H9 (cell line): ENCODE measurements at places on chromosomes 4 and X. TPM values are rescaled to one million over a fixed set of nuclear protein-coding genes. Genes with fewer than 3 reads are reported as not detected.

ANKRD50 gene
- 27.3 and 30.1 TPM in 2 replicates for total RNA-seq

HSFX1 gene
- total RNA-seq: 0.50 and 0.55 TPM in 2 replicates

GRCh38 chr4:105679186-105679585 lies 29.3 kb downstream of the INTS12 start:
- DNase-seq: no peak

DNA sequence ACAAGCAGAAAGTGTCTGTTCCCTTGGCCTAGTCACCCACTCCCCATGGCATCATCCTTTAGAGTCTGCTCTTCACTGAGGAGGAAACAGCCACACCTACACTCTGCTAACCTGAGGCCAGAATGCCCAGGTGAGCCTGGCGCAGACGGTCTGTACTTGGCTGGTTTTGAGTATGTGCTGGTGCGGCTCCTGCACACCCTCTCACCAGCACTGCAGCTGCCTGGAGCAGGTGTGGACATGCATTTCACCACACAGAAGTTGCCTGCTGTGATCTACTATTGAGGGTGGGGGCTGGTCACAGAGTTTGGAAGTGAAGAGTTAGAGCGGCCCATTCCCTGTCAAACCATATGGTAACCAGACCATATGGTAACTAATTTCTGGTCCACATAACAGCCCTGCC lies 39.5 kb downstream of the KANTR start:
- DNase-seq: no peak

DNA sequence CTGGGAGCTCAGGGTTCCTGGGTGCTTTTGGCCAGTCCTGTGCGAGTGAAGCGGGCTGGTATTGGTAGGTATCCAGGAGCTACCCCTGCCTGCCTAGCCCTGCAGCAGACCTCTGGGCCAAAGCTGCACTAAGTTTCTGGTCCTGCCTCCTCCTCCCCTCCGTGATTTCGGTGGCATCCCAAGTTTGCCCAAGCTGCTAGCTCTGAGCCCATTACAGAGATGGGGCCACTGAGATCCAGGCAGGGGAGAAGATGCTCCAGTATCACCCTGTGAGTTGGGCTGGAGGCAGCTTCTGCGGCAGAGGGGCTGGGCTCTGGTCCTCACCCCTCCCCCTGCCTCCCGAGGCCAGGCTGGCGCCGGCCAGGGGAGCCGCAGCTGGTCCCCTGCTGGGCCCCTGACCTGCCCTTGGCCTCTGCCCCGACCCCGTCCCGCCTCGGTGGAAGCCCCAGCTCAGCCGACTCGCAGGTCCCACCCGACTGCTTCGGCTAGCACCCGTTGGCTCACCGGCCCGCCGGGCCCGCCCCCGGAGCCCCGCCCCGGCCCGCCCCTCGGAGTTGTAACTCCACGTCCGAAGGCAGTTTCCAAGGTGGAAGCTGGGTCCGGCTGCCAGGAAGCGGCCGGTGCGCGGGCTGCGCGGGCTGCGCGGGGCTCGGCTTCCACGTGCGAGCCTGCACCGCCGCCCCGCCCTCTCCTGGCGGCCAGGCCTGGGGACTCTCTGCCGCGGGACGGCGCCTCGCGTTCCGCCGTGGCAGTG lies at the start of gene DUSP9:
DUSP9 (plus strand) TSS at position 584 of the 754 bp plus-strand sequence. CDS start 751 bp downstream, outside the sequence.
- peak; percentile 80 for DNase-seq

DNA sequence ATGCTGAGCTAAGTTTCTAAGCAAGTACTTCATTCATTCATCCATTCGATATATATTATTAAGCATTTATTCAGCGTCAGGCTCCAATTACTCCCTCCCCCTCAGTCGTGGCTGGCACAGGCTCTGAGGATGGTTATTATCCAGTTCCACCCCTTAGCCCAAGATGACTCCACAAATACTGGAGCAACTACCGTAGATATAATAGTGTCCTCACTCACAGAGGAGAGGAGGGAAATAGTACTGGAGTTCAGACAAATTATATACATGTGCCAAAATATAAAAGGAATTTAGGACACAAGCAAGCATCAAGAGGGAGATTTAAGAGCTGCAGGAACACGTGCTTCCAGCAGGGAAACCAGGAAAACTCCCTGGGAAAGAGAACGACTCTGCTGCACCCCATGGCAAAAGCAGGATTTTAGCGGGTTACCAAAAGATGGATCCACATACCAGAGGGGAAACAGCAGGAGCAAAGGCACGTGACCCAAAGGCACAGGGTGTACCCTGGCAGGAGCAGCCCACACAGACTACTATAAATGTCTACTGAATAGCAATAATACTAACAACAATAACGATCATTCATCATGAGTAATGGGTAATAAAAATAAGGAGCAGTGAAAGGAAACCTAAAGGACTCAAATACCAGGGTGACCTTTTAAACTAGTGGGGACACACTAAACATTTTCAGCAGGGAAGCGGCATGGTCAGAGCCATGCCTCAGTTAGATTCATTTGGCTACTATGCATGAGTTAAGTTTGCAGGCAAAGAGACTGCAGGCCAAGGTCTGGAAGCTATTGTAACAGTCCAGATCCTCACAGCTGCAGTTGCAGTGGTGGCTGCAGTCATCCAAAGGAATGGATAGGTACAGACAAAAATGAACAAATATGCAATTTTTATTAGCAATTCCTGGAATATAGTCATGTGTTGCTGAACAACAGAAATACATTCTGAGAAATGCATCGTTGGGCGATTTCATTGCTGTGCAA lies 153.7 kb downstream of the APBB2 start:
- DNase-seq: no peak

GRCh38 chr4:150098214-150098613 lies 20.0 kb downstream of the DCLK2 start:
- DNase-seq: no peak

IRS4 gene
- 8.2 and 8.9 TPM in 2 replicates for total RNA-seq

DNA sequence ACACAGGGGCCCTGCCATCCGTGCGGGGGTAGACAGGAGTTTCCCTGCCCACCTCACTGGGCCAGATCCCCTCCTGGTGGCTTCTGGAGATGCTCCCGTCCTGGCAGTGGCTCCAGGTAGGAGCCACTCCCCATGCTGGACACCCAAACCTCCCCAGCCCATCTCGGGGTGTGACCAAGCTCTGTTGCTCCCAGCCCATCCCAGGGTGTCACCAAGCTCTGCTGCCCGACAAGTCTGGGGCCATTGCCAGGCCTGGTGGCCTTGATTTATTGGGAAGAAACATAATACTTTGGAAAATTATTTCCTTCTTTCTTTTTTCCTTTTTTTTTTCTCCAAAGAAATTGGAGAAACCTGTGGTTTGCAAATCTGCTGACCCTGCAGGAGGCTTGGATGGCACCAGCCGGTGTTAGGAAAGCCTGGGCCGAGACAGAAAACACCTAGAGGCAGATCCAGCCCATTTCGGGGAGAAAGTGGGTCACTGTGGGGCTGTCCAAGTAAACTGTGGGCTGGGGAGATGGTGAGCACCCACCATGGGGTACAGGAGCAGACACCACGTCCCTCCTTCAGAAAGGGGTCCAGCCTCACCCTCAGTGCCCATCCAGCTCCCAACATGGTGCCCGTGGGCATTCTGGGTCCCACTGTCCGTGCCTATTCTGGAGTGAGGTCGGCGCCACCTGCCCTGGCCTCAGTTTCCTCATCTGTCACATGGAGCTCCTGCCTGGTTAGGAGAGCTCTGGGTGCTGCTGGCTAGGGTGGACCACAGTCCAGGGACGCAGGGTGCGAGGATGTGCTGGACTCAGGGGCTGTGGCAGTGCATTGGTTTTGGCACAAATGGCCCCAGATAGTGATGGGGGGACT lies 59.4 kb upstream of the ADRA2C start:
- no peak for DNase-seq

- DNase-seq: no peak
These were observed 27.2 kb upstream of the TMSB4X start for GRCh38 chrX:12947545-12948235.

GRCh38 chrX:1941321-1941720 lies 326.5 kb downstream of the ASMT start:
- no peak for DNase-seq

DUSP21 gene
- total RNA-seq: not detected in 2 replicates

NPY5R gene
- 4.2 and 5.7 TPM in 2 replicates for total RNA-seq

GRCh38 chr4:152258391-152258790 lies 277.5 kb downstream of the FBXW7 start:
- no peak for DNase-seq
